ENCODE measurements at places on chromosomes 4 and X. TPM values are rescaled to one million over a fixed set of nuclear protein-coding genes. Genes with fewer than 3 reads are reported as not detected.

DNA sequence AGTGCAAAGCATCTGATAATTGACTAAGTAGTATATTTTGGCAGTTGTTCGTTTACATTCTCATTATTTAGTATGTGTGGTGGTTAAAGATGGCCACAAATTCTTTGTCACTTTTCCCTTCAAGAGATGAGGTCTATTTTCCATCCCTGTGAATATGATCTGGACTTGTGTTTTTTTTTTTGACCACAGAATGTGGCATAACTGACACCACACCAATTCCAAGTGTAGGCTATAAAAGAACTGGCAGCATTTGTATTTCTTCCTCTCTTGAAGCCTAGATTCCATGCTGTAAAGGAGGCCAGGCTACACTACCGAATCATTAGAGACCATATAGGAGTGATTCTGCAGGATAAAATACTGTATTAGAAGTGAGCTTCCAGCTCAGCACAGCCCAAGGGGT is 596.6 kb downstream of the DMD start:
- DNase-seq: no peak
- H3K4me1 ChIP-seq: no peaks in the 10 kb centered on the region
- no peak overlapping the region for H3K4me3 ChIP-seq
- H3K27me3 ChIP-seq: no peaks in the 10 kb centered on the region

Gene SCD5
- 39.8 TPM for total RNA-seq

Gene AR
- 4.8 TPM for total RNA-seq

DNA sequence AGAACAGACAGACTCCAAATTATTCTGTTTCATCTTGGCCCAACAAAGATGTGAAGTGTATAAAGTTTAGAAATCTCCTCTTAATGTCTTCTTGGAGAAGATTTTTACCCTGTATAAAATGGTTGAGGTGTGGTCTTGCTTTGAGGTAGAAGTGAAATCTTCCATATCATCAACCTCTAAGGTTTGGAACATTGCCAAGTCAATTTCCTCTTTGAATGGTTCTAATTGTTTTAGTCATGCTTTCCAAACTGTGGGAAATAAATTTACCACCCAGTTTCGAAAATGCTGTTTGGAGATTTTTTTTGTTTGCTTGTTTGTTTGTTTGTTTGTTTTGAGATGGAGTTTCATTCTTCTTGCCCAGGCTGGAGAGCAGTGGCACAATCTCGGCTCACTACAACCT is 174.1 kb upstream of the ADAMTS3 start:
- no peak for DNase-seq
- H3K4me3 ChIP-seq: no peak overlapping the region
- no peaks in the 10 kb centered on the region for H3K4me1 ChIP-seq
- no peaks in the 10 kb centered on the region for H3K27me3 ChIP-seq

GRCh38 chr4:186765673-186766546 is 42.3 kb upstream of the FAT1 start:
- no peaks in the 10 kb centered on the region for H3K36me3 ChIP-seq
- no peak for DNase-seq
- no peak overlapping the region for H3K4me3 ChIP-seq
- H3K27me3 ChIP-seq: no peaks in the 10 kb centered on the region
- H3K27ac ChIP-seq: no peak overlapping the region
- peaks cover 17% of the 10 kb centered on the region for H3K4me1 ChIP-seq

GRCh38 chrX:80430826-80431504 is 10.7 kb downstream of the TENT5D start:
- no peaks in the 10 kb centered on the region for H3K4me1 ChIP-seq
- H3K27ac ChIP-seq: no peak overlapping the region
- no peaks in the 10 kb centered on the region for H3K36me3 ChIP-seq
- H3K4me3 ChIP-seq: no peak overlapping the region

GRCh38 chr4:187612301-187612700 is 383.3 kb upstream of the ZFP42 start:
- no peaks in the 10 kb centered on the region for H3K27me3 ChIP-seq
- peak; percentile 49 for DNase-seq

- DNase-seq: no peak
- H3K36me3 ChIP-seq: no peaks in the 10 kb centered on the region
- no peak overlapping the region for H3K4me3 ChIP-seq
- H3K27ac ChIP-seq: no peak overlapping the region
- H3K4me1 ChIP-seq: peaks cover 33% of the 10 kb centered on the region
Observed at GRCh38 chrX:10897768-10898167, 213.4 kb upstream of the HCCS start.

DNA sequence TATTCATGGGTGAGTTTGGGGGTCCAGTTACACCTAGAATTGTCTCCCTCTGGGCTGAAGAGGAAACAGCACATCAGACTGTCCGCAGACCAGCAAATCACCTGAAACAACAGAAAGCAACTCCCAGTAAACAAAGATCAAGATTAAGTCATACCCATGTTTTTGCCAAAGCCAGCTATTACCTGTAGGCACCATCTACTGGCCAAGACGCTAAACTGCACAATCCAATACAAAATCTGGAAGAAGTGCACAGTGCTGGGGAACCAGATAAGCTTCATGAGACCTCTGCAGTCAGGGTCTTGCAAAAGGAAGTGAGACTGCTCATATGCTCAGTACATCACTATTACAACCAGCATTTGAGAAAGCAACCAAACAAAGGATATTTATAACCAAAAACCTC is 157.5 kb upstream of the ITM2A start:
- H3K4me1 ChIP-seq: no peaks in the 10 kb centered on the region
- no peaks in the 10 kb centered on the region for H3K36me3 ChIP-seq
- H3K27ac ChIP-seq: no peak overlapping the region
- no peak overlapping the region for H3K4me3 ChIP-seq
- peak; percentile 2 for DNase-seq

GRCh38 chr4:25938366-25938765 is 24.3 kb downstream of the SMIM20 start:
- H3K4me3 ChIP-seq: peak overlapping the region; percentile 56
- no peaks in the 10 kb centered on the region for H3K36me3 ChIP-seq
- no peak for DNase-seq
- H3K4me1 ChIP-seq: peaks cover 22% of the 10 kb centered on the region

Gene LNX1
- 10.9 TPM for total RNA-seq

- H3K4me3 ChIP-seq: no peak overlapping the region
- no peak overlapping the region for H3K27ac ChIP-seq
- H3K36me3 ChIP-seq: no peaks in the 10 kb centered on the region
- H3K4me1 ChIP-seq: no peaks in the 10 kb centered on the region
Observed at GRCh38 chr4:53281438-53281837, 84.4 kb downstream of the SCFD2 start.

Gene LRIT3
- total RNA-seq: 0.11 TPM

DNA sequence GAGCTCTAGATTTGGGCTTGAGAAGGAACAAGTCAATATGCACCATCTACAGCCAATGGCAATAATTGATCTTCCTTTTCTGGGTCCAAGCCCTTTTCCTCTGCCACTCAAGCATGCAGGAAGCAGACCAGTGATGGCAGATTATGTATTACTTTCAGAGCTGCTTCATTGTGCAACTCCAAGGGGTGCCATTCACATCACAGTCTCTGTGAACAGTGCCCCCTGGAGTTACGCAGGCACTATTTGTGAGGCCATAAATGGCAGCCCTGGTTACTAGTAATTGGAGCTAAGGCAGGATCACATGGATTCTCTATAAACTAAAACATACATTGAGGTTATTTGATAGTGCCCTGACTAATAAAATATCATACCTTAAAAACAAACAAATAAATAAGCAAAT is 313.4 kb upstream of the SLC7A11 start:
- DNase-seq: peak; percentile 35
- H3K4me3 ChIP-seq: no peak overlapping the region
- no peaks in the 10 kb centered on the region for H3K36me3 ChIP-seq

GRCh38 chrX:72624194-72624593 is 51.6 kb upstream of the HDAC8 start:
- peaks cover 27% of the 10 kb centered on the region for H3K4me1 ChIP-seq
- H3K36me3 ChIP-seq: no peaks in the 10 kb centered on the region
- H3K4me3 ChIP-seq: no peak overlapping the region
- no peak overlapping the region for H3K27ac ChIP-seq
- no peaks in the 10 kb centered on the region for H3K27me3 ChIP-seq

- DNase-seq: no peak
- H3K27me3 ChIP-seq: no peaks in the 10 kb centered on the region
- no peaks in the 10 kb centered on the region for H3K36me3 ChIP-seq
Observed at GRCh38 chr4:156633847-156634246, 337.8 kb downstream of the PDGFC start.

DNA sequence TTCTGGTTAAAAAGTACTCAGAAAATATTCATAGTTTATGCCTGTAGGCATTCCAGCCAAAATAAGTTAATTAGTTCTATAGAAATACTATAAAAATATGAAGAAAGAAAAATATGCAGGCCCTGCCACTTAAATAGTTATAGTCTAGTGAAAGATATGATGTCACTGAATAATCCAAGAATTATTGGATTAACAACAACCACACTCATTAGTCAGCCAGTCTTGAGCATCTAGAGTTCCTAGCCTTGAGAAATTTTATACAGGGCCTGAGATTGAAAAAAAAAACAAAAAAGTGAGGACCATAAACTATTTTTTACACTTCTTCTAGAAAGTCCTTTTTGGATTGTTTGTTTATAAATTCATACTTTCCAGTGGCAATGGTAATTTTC is 823.0 kb downstream of the FAT4 start:
- H3K36me3 ChIP-seq: no peaks in the 10 kb centered on the region
- DNase-seq: peak; percentile 5
- H3K27ac ChIP-seq: no peak overlapping the region
- H3K27me3 ChIP-seq: no peaks in the 10 kb centered on the region
- no peaks in the 10 kb centered on the region for H3K4me1 ChIP-seq

GRCh38 chr4:98452091-98452490 is 190.9 kb downstream of the RAP1GDS1 start:
- no peaks in the 10 kb centered on the region for H3K36me3 ChIP-seq
- no peak overlapping the region for H3K4me3 ChIP-seq
- no peaks in the 10 kb centered on the region for H3K27me3 ChIP-seq
- no peak overlapping the region for H3K27ac ChIP-seq
- no peaks in the 10 kb centered on the region for H3K4me1 ChIP-seq
- DNase-seq: no peak

GRCh38 chr4:2825740-2826139 is 17.9 kb upstream of the ADD1 start:
- no peaks in the 10 kb centered on the region for H3K36me3 ChIP-seq
- no peaks in the 10 kb centered on the region for H3K4me1 ChIP-seq
- no peak for DNase-seq
- H3K4me3 ChIP-seq: no peak overlapping the region
- H3K27me3 ChIP-seq: no peaks in the 10 kb centered on the region

- H3K36me3 ChIP-seq: no peaks in the 10 kb centered on the region
- H3K27ac ChIP-seq: no peak overlapping the region
- no peak overlapping the region for H3K4me3 ChIP-seq
- DNase-seq: no peak
- H3K27me3 ChIP-seq: peaks cover 24% of the 10 kb centered on the region
Observed at GRCh38 chr4:77273412-77273811, 116.4 kb downstream of the CCNG2 start.

- H3K27me3 ChIP-seq: no peaks in the 10 kb centered on the region
- no peak overlapping the region for H3K27ac ChIP-seq
- no peak overlapping the region for H3K4me3 ChIP-seq
- H3K36me3 ChIP-seq: peaks cover 48% of the 10 kb centered on the region
Observed at GRCh38 chr4:5797866-5798265, 86.9 kb downstream of the EVC start.

Gene PCDH18
- 255 TPM for total RNA-seq

Gene DNASE1L1
- total RNA-seq: 60.7 TPM

DNA sequence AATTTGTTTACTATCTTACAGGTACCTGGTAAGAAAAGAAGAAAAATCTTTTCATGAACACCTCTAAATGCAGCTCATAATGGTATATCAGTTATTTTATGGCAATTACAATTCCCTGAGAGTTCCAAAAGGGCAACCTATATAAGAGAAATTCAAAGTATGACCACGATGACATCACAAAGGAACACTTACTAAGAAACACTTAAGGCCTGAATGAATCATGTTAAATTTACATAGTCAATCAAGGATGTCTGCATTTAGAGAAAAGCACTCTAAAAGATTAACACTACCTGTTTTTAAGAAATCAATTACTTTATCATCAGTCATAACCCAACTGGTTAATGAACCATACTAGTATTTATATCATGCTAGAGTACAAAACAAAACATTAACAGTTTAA is 63.9 kb downstream of the LCORL start:
- H3K27ac ChIP-seq: no peak overlapping the region
- H3K4me3 ChIP-seq: no peak overlapping the region
- no peaks in the 10 kb centered on the region for H3K27me3 ChIP-seq

GRCh38 chr4:52551487-52551886 is 107.6 kb downstream of the USP46 start:
- H3K27me3 ChIP-seq: no peaks in the 10 kb centered on the region
- no peak for DNase-seq
- no peaks in the 10 kb centered on the region for H3K4me1 ChIP-seq
- H3K27ac ChIP-seq: no peak overlapping the region
- H3K36me3 ChIP-seq: no peaks in the 10 kb centered on the region

GRCh38 chrX:331825-332495 is 13.4 kb upstream of the GTPBP6 start:
- H3K36me3 ChIP-seq: no peaks in the 10 kb centered on the region
- peak overlapping the region; percentile 48 for H3K4me3 ChIP-seq
- H3K27ac ChIP-seq: no peak overlapping the region
- no peak for DNase-seq
- H3K4me1 ChIP-seq: peaks cover 3% of the 10 kb centered on the region
- H3K27me3 ChIP-seq: no peaks in the 10 kb centered on the region

DNA sequence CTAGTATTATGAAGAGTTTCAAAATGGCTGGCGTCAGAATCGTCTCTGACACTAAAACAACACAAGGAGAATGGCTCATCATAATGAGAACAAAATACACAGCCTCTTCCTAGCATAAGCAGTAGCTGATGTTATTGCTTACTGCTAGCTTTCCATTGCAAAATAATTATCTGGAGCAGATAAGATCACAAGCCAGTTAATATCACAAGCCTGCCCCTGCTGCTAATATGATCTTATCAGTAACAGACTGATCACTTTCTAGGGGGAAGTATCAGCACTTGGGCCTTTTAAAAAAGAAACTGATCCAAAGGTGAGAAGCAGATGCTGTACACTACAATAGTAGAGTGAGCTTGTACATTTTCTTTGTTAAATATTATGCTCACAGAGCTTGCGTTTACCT is 554.8 kb upstream of the PABPC4L start:
- H3K4me1 ChIP-seq: no peaks in the 10 kb centered on the region
- H3K27ac ChIP-seq: no peak overlapping the region
- DNase-seq: no peak
- H3K4me3 ChIP-seq: no peak overlapping the region
- H3K27me3 ChIP-seq: no peaks in the 10 kb centered on the region

Gene CT45A3
- total RNA-seq: not detected

Gene ARHGAP4
- total RNA-seq: 2.8 TPM

DNA sequence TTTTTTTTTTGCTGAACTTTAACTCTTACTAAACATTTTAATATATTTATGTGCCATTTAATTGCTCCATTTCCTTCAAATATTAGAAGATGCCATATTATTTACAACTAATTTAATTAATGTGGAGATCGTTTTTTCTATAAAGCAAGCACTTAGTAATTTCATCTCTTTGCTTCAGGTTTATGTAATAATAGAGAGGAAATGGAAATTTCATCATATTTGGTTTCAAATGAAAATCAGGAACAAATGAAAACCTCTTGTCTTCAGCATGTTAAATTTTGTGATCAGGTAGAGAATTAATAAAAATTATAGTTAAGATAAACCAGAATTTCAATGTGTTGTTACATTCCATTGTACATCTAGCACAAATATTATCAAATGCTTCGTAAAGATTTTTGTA is 120.1 kb downstream of the SYNPO2 start:
- H3K36me3 ChIP-seq: no peaks in the 10 kb centered on the region
- no peak overlapping the region for H3K27ac ChIP-seq
- DNase-seq: no peak
- no peaks in the 10 kb centered on the region for H3K27me3 ChIP-seq

Data from GM23248 (cell line).